Fibroblast of skin of abdomen (primary cell): ENCODE measurements at places on chromosomes 2 and 18.

- DNase-seq = no peak
These were observed 52.7 kb downstream of the CRIM1 start for GRCh38 chr2:36408198-36408703.

- no peak for DNase-seq
These were observed 211.8 kb downstream of the NEDD4L start for GRCh38 chr18:58255701-58256311.

DNA sequence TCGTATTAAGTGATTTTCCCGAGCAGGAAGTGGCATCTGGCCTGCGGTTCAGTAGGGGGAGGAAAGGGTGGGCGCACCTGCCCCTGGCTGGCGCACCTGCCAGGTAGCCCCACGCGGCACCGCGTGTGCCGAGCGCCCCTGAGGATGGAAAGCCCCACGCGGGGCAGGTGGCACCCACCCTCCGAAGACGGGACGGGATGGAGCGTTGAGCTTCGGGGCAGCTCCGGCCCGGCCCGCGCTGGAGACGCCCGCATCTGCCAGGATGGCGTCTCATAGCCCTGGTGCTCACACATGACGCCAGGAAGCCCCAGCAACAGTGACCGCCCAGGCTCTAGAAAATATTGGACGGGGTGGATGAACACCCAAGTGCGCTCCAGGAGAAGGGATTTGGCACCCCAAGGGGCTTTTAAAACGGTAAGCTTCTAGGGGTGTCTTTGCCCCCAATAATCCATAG is 2.5 kb upstream of the NFATC1 start:
- DNase-seq = no peak

- no peak for DNase-seq
These were observed 14.4 kb downstream of the MGAT5 start for GRCh38 chr2:134268265-134268664.

DNA sequence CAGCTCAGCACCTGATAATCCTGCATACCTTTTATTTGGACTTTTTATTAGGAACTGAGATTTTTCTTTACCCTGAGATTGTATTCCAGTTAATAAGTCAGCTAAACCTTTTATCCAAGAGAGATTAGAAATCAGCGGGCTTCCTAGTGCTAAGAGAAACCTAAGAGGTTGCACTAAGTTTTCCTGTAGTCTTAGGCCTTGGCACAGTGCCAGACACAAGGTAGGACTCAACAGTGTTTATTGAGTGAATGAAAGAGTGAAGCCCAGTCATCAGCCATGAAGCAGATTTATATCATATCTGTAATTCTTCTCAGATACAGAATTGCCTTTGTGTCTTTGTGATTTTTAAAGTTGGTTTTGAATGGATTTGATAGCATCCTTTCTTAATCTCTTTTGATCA is 13.6 kb downstream of the OTX1 start:
- DNase-seq = no peak

GRCh38 chr2:19801367-19802080 is 100.3 kb downstream of the TTC32 start:
- DNase-seq = peak; percentile 94

- DNase-seq = no peak
These were observed 4.0 kb upstream of the RNF181 start for GRCh38 chr2:85591563-85591962.

GRCh38 chr2:200399046-200399445 is 92.6 kb downstream of the SPATS2L start:
- peak; percentile 82 for DNase-seq

DNA sequence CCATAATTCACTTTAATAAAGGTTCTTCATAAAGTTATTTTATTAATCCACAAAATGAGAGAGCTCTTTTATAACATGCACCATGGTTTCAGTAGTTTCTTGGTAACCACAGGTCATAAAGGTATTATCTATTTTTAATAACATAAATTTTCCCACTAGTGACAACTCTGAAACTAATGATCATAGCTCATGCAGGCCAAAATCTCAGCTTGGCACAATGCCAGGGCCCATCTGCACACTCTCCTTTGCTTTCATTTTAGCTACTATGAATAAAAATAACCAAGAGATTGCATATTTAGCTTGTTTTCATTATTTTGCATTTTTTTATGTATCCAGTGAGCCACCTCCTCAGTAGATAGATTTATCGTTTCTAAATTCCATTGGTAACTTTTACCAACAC is 691.8 kb upstream of the CHAC2 start:
- peak; percentile 9 for DNase-seq

- DNase-seq = no peak
These were observed 195.4 kb downstream of the ZBTB7C start for GRCh38 chr18:48213791-48214190.

DNA sequence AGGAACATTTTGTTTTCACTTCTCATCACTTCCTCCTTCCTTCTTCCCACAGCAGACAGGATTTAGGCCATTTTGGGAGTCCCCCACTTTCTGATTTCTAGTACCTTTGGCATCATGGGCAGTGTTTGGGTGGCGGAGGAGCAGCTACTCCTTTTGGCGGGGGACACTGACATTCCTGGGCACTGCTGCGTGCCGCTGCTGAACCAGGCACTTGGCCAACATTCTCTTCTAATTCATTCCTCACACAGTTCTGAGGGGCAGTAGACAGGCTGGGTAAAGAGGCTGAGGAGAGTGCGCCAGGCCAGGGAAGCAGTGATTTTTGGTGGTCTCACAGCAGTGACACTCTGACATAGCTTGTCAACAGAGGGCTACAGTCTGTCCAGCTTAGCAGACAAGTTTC is 270.2 kb downstream of the LOXHD1 start:
- DNase-seq = peak; percentile 24
